Caudate nucleus (tissue), 63 donors: ENCODE measurements at places on chromosomes 5 and 9.

GRCh38 chr5:168818558-168818957 is 239.4 kb upstream of the PANK3 start:
- no peak for DNase-seq

DNA sequence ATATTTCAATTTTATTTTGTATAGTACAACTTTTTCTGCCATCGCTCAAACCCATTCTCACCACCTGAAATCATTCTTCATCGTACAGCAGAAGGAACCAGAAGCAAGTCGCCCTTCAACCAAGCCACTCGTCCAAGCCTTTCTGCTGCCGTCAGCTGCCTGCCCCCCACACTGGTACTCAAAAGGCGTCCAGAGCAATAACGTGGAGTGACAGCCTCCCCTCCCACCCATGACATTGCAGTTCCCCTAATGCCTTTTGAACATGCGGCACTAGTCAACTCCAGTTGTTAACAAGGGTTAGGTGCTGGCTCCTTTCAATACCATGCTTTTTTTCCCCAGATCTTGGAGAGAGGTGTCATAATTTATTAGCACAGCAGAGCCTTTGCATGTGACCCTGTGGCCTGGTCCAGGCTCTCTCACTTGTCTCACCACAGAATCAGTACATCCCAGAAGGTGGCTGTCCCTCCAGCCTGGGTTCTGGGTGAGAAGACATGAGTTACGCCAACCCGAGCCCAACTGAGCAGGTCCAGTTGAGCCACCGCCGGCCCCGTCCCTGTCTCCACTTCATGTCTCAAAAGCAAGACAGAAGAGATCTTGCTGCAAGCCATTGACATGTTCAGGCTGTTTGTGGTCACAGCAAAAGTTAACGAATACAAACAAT is 20.4 kb upstream of the MED10 start:
- DNase-seq = no peak

DNA sequence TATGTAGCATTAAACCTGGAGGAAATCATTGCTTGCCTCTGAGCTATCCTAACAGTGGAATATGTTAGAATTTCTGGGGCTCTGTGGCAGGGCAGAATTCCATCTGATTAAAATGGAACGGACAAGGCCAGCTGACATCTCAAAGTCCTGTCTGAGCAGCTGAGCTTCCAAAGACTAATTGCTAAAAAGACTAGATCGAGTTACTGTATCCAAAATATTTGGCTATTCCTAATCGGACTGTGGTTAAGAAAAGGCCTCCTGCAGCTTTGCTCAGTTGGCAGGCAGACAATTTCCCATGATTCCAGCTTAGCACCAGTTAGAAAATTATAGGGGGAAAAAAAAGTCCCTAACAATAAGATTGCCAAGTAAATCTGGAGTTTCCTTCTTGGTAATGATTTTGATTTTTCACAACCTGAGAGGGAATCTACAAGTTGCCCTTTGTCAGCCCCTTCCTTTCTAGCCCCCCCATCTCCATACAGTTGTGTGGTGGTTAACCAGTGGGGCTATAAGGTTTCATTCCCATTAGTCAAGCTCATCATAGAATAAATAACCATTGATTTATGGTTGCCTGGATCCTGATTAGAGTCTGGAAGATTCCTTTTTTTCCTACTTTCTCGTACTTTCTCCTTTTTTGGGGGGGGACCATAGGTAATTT is 26.4 kb downstream of the PTGR1 start:
- DNase-seq = no peak

DNA sequence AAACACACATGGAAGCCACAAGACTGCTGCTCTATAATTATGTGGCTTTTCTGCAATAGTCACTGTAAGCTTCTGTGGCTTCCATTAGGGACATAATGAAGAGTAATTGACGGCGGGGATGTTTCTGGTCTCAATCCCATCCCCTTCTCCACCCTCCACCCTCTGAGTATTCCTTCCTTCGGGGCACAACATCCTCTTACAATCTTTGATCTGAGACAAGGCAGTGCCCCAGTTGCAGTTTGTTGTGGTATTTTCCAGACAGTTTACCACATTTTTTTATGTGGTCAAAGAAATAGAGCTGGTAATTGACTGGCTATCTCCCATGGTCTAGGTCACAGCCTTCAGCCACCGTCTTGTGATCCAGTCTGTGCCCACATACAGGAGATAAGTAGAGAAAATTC is 277.7 kb downstream of the NR2F1-AS1 start:
- no peak for DNase-seq

DNA sequence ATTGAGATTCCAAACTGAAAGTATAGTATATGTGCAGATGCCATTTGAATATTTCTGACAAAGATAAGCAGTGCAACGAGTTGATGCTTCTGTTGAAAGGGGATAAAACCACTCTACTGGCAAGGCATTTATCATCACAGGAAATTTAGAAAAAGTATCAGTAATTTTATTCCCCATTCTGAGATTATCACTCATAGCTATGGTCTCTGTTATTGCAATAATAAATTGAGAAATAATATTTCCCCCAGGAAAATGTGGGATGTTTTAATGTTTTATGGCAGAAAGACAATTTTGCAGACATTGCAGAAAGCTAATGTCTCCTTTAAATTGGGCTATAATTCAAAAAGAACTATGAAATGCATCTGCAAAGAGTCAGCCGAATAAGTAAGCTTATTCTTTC is 1612.7 kb upstream of the ACO1 start:
- no peak for DNase-seq

DNA sequence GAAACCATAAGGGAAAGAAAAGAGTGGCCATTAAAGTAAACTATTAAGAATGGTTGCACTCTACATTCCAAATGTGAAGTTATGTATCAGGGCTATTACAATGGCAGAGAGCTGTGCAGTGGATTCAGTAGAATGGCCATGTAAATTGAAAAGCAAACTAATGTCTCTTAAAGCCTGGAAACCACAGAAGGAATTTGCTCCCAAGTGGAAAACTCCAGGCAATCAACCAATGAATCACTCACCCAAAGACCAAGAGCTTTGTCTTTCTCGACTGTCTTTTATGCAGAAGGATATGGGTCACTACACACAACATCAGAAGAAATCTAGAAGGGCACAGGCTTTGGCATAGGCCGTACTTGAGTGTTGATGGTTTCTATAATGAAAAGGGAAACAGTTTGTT is 114.9 kb downstream of the TLE1 start:
- DNase-seq = no peak

- DNase-seq = no peak
These were observed 64.6 kb upstream of the PLPP1 start for GRCh38 chr5:55599148-55600050.

GRCh38 chr5:150780816-150781221 is 2.3 kb downstream of the SMIM3 start:
- no peak for DNase-seq

DNA sequence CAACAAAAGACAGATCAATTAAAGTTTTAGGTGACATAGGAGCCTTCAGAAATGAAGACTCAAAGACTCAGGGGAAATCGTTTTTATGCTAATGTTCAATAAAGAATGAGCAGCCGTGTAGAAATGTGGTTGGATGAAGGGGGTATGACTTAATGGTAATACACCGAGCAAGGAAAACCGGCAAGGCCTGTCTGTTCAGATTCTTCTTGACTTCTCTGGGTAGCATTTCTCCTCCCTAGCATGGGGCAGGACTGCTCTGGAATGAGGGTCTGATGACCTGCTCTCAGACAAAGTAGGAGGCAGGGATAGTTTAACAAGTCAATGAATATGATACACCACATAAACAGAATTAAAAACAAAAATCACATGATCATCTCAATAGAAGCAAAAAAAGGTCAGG is 487.4 kb downstream of the ZNF608 start:
- no peak for DNase-seq

DNA sequence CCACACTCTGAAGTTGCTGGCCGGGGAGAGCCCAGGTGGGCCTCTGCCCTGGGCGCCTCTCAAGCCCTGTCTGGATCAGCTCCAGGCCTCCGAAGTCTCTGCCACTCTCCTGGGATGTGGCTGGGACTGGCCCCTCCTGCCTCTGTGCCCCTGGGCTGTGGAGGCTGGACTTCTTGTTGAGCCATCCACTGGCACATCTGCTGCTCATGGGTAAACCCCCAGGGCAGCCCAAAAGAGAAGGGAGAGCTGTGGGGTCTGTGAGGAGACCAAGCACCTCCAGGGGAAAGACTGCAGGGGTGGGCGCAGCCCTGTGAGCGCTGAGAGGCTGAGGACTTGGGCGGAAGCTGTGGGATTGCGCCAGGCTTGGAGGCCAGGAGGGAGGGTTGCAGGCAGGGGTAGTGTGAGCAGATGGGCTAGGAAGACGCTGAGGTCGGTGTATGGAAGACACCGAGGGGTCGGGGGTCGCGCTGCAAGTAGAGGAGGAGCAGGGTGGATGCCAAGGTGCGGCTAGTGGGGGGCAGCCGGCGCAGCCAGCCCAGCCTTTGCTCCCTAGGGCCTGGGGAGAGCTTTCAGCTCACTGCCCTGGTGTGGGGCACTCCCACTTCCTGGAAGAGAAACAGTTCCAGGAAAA is 118.1 kb downstream of the WNK2 start:
- DNase-seq = no peak

DNA sequence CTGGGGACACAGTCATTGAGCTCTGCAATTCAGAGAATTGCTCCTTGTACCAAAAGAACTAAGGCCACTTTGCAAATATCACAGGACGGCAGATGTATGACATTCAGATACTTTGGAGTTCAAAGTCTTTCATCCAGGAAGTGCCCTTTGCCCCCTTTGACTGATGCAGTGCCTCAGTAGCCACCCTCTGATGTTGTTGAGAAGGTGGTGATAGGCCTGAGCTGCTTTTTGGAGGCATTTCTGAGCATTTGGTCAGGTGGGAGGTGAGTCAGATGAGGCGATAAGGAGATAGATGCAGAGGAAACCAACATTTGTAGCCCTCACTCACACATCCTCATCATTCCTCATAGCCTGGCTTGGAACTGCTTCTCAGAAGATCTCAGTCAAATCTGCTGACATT is 63.4 kb downstream of the ANGPTL2 start:
- DNase-seq = no peak

- DNase-seq = no peak
These were observed 83.7 kb upstream of the DHFR start for GRCh38 chr5:80738466-80738865.

DNA sequence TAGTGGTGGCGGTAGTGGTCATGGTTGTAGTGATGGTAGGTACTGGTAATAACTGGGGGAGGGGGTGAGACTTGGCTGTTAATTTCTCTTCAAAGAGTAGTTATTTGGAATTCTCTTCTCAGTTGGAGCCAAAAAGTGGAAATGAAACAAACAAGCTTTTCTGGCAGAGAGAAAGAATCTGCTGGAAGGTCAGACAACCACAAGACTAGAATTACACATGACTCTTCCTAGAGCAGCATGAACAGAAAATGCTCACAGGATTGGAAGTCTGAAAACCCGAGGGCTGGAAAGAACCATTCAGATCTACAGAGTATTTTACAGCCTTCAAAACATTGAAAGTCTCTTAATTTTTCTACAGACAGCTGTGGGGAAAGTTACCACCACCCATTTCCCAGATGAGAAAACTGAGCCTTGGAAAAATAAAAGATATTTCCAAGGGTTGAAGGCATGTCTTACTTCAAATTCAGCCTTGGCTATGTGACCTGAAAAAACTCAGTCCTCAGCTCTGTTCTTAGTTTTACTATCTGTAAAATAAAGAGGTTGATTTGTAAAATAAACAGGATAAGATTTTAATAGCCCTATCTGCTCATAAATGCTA is 42.9 kb upstream of the TRIM32 start:
- DNase-seq = no peak

DNA sequence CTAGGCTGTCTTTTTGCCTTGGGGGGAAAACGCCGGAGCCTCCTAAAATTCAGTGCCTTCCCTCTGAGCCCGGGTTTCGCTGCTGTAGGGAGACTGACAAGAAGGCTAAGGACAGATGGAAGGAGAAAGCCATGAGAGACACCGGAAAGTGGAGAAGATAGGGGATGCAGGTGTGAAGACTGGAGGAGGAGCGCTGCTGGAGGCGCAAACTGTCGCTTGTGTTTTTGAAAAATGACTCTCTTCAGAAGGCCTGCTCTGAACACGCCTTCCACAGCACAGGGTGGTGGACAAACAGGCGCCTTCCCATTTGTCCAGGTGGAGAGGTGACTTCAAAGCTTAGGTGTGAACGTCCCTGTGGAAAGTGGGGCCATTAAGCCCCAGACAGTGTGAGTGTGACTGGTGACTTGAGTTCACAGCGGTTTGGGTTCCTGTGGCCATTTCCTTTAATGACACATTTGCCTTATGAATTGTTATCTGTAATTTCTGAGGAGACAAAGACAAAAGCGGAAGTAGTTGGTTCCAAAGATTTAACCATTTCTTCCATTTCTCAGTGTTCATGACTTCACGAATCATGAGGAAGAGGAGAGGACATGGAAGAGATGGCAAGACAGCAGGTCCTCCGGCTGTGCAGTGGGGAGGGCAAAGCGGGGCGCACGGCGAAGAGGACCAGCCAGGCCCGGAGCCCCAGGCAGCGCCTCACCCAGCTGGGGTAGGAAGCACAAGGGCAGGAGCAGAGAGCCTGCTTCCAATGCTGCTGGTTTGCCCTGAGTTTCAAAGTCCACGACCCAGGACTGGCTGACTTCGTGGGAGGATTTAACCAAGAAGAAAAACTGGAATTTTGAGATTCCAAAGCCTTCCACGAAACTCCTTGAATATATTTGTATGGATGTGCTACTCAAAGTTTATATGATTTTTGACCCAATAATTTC is 27.8 kb upstream of the SEMA4D start:
- DNase-seq = no peak

DNA sequence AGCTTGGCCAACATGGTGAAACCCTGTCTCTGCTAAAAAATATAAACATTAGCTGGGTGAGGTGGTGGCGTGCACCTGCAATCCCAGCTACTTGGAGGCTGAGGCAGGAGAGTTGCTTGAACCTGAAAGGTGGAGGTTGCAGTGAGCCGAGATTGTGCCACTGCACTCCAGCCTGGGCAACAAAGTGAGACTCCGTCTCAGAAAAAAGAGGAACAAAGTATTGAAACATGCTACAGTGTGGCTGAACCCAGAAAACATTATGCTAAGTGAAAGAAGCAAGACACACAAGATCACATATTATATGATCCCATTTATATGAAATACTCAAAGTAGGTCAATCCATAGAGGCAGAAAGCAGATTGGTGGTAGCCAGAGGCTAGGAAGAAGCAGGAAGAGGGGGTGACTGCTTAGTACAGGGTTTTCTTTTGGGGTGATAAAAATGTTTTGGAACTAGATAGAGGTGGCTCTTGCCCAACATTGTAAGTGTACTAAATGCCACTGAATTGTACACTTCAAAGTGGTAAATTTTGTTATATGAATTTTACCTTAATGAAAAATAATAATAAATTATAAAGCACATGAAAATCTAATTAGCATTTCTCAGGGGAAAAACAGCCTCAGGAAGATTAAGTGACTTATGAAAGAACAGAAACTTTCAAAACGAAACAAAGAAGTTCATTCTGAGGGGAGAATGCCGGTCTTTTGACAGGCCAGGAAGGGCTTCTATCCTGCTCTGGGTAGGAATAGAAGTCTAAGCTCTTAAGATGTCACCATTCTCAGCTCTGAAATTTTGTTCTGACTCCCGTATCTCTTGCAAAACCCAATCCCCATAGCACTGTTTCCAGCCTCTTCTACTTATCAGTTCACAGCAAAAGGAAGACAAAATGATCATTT is 161.1 kb upstream of the TBCA start:
- DNase-seq = no peak
